Central memory CD4-positive, alpha-beta T cell (primary cell): ENCODE measurements at places on chromosomes 6 and 20.

DNA sequence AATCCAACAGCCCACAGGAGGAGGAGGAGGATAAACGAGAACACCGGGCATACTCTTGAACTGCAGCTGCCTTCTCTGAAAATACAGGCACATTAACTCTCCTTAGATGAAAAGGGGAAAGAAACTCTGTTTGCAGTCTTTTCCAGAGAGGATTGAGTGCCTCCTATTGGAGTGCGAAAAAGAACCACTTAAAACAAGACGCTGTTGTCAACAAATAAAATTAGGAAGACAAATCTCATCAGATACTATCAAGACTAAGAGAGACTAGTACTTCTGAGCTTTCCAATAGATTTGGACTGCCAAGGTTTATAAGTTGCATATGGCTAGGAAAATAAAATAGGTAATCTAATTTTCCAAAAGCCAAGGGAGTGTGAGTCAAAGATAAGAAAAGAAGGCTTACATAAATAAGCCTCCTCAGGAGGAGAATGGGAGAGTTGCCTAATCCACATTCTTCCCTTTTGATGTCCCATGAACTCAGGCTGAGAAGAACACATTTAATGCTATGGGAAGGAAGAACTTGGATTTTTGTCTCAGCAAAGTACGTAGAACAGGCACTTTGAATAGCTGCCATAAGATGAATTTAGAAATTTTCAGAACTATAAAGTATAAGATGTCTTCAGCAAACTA, 154.7 kb downstream of the ARHGAP18 start:
- no peak for DNase-seq

DNA sequence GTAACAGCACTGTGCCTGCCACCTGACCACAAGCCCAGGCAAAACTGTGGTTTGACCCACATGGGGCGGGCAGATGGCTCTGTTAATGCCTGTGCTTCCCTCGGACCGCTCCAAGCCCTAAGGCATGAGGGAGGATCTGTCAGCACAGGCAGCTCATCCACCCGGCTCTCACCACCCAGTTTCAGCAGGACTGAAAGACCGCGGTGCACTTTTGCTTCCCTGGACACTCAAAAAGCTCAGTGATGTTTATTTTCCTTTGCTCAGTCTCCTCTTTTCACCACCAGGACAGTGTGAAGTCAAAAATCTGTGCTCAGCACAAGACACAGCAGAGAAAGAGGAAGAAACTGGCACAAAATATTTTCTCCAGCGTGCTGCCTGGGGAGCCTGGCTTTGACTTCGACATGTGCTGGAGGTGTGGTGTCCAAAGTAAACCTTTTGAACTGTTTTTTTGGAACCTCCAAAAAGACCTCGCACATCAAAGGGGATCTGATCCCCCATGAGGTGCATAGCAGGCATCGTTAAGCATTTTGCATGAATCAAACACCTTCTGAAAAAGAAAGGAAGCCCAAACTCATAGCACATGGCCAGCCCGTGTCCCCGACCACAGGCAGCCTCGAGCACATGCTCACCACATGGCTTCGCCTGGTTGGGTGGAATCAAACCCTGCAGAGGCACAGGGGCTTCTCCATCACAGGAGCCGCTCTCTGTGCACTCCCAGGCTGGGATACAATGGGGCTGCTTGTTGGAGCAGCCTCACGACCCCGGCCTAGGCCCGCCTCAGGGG, 441.7 kb upstream of the JARID2 start:
- DNase-seq: no peak

GRCh38 chr20:22062874-22063273, 357.4 kb downstream of the PAX1 start:
- no peak for DNase-seq

DNA sequence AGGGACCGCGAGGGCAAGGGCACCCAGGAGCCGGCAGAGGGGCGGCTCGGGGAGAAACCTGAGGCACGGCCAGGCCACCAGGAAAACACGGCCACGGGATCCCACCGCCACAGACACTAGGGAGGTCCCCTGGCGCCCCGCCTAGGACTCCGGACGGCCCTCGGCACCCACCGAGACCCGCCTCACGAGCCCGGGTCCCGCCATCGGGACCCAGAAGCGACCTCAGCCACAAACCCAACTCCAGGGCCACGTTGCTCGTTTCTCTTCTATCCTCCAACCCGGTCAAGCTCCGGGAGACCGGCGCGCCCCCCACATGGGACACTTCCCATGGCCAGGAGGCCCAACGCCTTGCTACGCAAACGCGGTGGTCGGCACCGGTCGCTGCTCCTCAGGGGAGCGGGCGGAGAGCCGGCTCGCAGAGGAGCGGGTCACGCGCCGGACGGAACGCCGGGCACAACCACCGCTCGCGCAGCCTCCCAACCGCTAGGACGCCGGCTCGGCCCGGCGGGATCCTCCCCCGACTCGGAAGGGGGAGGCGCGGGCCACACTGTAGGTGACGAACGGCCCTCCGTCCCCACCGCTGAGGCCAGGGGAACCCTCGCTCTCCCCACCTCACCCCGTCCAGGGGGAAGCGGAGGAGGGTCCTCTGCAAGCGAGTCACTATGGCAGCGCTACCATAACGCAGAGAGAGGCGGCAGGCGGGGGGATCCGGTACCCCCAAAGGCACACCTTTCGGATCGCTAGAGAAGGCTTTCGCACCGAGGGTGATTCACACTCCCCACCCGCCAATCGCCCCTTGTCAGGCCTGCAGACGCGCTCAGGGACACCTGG, 1514.1 kb upstream of the DEFB115 start:
- DNase-seq: no peak

GRCh38 chr6:128657181-128657580, 136.8 kb upstream of the PTPRK start:
- no peak for DNase-seq

GRCh38 chr20:36091561-36092397, 62.8 kb upstream of the EPB41L1 start:
- no peak for DNase-seq

DNA sequence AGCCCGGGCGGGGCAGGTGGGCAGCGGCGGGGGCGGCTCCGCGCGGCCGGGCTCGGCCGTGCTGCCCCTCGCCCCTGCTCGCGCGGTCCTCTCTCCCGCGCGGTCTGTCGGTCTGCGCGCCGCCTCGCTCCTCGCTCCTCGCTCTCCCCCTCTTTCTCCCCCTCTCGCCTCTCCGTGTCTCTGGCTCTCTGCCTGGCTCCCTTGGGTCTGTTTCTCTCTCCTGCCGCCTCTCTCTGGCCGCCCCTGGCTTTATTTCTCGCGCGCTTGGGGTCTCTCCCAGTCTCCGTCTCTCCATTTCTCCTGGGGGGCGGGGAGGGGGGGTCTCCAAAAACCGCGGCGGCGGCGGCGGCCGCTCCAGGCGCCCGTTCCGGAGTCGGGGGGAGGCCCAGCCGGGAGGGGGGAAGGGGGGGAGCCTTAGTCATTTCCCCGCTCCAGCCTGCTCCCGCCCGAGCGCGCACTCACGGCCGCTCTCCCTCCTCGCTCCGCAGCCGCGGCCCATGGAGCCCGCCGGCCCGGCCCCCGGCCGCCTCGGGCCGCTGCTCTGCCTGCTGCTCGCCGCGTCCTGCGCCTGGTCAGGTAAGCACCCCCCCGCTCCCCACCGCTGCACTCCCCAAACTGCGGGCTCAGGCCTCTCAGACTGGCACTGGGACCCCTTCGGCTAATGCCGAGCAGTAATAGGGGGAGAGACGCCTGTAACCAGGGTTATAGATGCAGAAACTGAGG, at the start of gene SIRPA:
SIRPA (plus strand) TSS at position 457 of the 723 bp plus-strand sequence; CDS start at position 498, 41 bp downstream.
- no peak for DNase-seq

GRCh38 chr6:82484001-82484400, 120.4 kb downstream of the TPBG start:
- no peak for DNase-seq

DNA sequence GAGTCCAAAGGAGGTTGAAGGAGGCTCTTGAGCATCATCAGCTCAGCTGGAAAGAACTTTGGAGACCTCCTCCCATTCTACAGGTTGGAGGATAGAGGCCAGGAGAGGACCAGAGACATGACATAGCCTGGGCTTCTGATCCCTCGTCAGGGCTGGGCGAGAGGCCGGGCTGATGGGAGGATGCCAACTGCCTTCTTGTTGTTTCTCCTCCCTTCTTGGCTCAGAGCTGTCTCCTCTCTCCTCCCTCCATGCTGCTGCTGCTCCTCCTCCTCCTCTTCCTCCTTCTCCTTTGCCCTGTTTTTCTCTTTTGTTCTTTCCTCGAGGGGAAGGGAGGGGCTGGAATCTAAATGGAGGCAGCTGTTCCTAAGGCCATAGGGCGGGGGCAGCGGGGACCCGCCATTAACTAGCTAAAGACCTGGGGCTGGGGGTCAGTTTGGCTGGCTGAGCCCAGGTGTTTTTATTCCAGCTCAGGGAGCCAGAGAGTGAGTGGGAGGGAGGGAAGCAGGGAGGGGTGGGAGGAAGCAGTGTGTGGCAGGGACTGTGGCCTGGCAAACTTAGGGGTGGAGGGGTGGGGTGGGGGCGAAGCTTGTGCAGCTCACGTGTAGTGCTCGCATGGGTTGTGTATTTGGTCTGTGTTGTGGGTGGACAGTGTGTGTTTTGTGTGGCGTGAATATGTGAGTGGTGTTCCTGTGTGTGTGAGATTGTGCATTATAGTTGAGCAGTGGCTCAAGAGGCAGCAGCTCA, 84.8 kb downstream of the CD40 start:
- DNase-seq: no peak

GRCh38 chr6:41637194-41638001, 870 bp upstream of the MDFI start:
- no peak for DNase-seq

GRCh38 chr6:38567436-38567835, 72.3 kb downstream of the BTBD9 start:
- DNase-seq: no peak

DNA sequence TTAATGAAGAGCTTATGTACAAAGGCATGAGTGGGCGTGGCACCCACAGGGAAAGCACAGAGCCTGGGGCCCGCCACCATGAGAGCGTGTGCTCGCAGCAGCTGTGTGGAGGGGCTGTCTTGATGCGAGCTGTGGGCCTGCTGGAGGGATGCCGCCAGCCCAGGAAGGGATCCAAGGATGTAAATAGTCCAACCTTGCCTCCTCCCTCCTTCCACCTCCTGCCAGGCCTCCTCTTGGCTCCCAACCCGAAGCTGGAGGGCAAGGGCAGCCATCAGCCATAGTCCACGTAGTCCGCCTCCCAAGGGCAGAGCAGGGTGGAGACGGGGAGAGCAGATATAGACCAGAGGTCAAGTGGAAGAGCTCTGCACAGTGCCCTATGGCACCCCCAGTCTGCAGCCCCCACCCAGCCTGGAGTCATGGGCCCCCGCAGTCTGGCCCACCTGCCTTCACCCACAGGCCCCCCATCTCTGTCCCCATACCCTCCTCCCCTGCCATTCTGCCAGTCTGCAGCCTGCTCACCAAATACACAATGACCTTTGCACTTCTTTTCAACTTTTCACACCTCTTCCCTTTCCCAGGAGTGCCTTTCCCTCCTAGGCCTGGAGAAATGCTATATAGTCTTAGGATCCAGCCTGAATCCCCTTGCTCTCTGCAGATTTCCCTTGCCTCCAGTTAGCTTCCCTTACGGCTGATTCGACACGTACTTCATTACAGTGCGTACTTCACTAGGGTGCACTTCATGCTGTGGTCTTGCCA, 77.1 kb downstream of the SHLD1 start:
- DNase-seq: no peak
